ENCODE measurements at places on chromosomes 4 and X.

- no peak for DNase-seq
Measured at GRCh38 chrX:51766546-51766945, 23.3 kb downstream of the GSPT2 start.

- DNase-seq = no peak
Measured at GRCh38 chr4:129369361-129370010, 273.5 kb downstream of the C4orf33 start.

DNA sequence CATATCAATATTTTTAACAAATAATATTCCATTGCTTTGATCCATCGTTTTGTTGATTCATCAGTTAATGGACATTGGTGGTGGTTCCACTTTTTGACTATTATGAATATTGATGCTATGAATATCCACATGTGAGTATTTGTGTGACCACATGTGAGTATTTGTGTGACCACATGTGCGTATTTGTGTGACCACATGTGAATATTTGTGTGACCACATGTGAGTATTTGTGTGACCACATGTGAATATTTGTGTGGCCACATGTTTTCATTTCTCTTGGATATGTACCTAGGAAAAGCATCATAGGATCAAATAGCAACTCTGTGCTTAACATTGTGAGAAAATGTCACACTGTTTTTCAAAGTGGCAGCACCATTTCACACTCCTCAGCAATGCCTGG, 433.6 kb upstream of the FRG1 start:
- no peak for DNase-seq

DNA sequence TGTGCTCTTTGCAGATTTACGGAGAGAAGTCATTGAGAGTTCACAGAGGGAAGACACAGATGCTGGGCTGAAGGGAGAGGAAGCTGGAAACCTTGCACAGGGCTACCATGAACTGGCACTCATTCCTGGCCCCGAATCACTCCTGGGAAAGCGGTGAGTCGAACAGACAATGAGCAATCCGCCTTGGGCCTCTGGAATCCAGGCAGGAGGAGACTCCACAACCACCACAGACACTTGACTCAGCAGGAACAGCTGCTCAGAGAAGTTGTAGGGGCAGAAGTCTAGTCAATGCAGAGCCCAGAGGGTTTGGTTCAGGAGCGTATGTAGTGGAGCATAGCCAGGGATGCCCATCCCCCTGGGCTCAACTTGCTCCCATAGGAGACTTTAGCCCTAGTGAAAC, 62.8 kb upstream of the GRIA3 start:
- DNase-seq = no peak

- DNase-seq = no peak
Measured at GRCh38 chr4:28317221-28317620, 1456.6 kb downstream of the STIM2 start.

DNA sequence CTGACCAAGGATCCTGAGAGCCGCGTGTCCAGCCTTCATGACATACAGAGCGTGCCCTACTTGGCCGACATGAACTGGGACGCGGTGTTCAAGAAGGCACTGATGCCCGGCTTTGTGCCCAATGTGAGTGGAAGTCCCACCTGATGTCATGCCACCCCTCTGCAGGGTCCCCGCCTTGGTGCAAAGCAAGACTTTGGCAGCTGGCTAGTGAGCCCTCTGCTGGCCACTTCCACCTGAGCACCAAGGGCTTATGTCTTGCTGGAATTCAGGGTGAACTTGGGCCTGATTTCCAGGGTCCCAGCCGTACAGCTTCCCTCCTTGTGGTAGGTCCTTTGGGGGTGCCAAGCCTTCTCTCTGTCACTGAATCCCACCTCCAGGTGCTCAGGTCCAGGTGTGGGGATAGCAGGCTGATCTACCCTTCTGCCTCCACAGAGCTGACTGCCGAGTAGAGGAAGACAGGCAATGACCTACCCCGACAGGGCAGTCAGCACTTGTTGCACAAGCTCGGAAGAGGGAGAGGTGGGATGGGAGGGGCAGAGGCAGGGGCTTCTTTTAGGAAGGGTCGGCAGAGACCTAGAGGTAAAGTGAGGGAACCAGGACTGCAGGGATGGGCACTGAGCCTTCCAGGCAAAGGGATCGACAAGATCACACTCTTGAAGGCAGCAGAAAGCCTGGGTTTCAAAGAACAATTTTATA, 248.1 kb downstream of the EVC2 start:
- DNase-seq = no peak

DNA sequence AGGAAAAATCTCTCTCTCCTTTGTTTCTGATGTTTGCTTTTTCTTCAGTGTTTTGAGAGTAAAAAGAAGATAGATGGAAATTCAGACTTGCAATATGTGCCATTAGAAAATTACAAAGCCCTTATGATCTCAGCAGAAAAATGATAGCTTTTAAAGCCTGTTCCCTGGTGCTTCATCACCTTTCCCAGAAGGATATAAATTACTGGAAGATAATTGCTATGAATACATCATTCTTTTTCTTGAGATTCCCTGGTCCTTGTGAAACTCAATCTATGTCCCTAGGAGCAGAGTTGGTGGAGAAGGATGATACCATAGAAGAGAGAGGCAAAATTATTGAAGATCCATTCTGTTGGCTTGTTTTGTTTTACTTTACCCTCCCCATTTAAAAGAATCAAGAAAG, 86.5 kb downstream of the GLRA3 start:
- DNase-seq = no peak

GRCh38 chr4:53365121-53365485, 758 bp downstream of the SCFD2 start:
- no peak for DNase-seq

GRCh38 chr4:128286474-128287058, 1.0 kb downstream of the PGRMC2 start:
- DNase-seq = peak; percentile 20

- DNase-seq = no peak
Measured at GRCh38 chr4:138330531-138330930, 88.4 kb upstream of the SLC7A11 start.

- DNase-seq = no peak
Measured at GRCh38 chr4:183885205-183885720, 19.8 kb upstream of the STOX2 start.

GRCh38 chr4:42627885-42628646, 28.8 kb downstream of the ATP8A1 start:
- no peak for DNase-seq

- no peak for DNase-seq
Measured at GRCh38 chr4:13700021-13700857, 72.7 kb upstream of the BOD1L1 start.

DNA sequence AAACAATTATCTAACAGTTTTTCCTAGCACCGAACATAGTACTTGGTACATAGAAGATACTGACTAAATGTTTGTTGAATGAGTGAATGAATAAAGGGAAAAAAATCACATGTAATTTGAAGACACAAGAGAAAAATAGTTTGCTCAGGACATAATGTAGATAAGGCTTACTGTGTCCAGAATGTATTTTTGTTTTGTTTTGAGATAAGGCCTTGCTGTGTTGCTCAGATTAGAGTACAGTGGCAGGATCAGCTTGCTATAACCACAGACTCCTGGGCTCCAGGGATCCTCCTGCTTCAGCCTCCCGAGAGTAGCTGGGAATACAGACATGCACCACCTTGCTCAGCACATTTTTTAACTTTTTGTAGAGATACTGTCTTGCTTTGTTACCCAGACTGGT, 6.5 kb downstream of the FAM199X start:
- DNase-seq = no peak

DNA sequence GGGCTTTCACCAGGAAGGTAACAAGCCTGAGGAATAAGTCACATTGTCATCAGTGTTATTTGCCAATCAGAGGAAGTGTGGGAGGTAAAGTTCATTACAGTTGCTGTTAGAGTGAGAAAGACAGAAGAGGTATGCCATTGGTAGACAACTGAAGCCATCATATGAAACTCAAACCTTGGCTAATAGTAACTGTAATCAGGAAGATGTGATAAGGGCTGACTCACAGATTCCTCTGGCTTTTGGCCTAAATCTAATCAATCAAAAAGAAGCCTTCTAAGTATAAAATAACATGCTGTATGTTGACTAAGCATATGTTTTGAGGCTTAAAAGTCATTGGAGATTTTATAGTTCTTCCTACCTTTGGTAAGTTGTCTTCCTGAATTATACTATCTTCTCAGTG, 242.8 kb downstream of the PCDH7 start:
- no peak for DNase-seq

DNA sequence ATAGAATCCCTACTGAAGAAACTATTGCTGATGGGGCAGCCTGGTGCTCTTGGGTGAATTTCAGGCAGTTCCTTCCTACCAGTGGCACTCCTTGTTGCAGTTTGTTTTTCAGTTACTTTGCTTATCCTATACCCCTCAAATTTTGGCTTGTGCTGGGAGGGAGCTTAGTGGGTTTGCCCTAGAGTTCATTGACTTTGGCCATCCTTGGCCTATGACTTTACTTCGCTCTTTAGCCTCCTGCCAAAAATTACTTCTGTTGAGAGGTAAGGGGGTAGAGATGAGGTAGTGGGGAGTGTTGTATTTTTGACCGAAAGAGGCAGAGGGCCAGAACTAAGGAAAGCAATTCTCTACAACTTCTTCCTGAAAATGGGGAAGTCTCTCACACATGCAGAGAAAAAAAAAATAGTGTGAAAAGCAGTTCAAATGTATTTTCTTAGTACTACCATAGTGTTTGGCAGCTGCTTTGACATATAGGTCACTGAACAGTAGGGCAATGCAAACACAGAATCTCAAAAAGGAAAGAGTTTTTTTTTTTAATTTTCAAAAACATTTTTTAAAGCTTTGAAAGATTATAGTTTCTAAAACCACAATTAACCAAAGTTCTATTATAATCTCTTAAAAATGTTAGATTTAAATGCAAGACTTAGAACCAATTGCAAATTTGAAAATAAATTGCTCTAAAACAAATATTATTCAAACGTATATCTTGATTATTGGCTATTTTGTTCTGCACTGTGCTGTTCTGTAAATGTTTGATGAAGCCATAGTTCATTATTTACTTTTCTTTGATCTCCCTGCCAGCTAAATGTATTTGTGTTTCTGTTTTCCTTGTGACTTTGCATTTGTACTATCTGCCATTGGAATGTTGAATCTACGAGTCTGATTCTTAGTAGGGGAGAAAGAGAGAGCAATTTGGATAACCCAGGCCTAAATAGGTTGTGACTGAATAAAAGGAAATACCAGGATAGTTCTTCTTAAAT, 73.6 kb downstream of the DCK start:
- no peak for DNase-seq

DNA sequence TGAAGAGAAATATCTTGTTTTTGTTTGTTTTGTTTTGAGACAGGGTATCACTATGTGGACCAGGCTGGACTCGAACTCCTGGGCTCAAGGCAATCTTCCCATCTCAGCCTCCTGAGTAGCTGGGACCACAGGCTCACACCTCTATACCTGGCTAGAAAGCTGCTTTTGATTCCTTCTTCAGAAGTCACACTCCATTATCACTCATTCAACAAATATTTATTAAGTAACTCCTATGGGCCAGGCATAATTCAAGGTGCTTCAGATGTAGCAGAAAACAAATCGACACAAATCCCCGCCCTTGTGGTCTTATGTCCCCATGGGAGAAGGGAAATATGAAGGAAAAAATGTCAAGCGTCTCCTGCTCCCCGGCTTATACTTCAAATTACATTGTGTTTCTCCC, 72.6 kb upstream of the DHX15 start:
- DNase-seq = no peak

DNA sequence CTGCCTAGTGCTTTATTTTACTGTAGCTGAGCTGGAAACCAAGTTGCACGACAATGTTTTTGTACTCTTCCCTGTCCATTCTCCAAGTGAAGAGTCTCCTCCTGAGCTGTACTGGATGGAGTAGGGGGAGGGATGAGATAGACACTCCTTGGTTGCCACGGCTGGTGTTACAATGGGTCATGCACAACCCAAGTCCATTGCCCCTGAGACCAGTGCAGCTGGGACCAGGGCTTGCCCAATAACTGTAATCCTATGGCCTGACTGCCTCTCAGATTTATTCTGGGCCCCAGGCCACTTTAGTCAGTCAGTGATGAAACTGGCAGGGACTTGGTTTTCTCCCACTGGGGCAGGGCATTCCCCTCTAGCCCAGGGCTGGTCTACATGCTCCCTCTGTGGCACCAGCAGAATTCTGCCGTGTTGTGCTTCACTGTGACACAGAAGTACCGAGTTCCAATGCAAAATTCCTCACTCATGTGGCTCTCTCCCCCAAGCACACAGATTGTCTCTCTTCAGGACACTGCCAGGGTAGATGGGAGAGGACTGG, 203.3 kb upstream of the PCDH18 start:
- no peak for DNase-seq

DNA sequence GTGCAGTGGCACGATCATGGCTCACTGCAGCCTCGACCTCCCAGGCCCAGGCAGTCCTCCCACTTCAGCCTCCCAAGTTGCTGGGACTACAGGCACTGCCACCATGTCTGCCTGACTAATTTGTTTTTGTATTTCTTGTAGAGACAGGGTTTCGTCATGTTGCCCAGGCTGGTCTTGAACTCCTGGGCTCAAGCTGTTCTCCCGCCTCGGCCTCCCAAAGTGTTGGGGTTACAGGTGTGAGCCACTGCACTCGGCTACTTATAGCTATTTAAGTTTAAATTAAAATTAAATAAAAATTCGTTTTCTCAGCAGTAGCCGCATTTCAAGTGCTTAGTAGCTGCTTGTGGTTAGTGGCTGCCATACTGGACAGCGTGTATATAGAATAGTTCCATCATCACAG, 3.5 kb downstream of the SMAD1 start:
- no peak for DNase-seq

GRCh38 chrX:20664774-20665173, 398.1 kb upstream of the RPS6KA3 start:
- no peak for DNase-seq

GRCh38 chr4:36677112-36677511, 395.7 kb downstream of the DTHD1 start:
- no peak for DNase-seq

Data from muscle of arm (tissue), 14 donors.